ENCODE measurements at places on chromosomes 6 and 20.

DNA sequence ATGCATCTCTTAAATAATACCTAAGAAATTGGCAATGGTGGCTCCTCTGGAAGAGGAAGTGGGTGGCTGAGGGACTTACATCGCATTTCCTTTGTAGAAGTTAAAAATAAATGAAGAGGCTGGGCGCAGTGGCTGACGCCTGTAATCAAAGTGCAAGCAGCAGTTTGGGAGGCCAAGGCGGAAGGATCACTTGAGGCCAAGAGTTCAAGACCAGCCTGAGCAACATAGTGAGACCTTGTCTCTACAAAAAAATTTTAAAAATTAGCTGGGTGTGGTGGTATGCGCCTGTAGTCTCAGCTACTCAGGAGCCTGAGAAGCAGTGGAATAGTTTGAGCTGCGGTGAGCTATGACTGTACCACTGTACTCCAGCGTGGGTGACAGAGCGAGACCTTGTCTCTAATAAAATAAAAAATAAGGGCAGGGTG lies 12.2 kb upstream of the NCOA3 start:
- no peak for DNase-seq

DNA sequence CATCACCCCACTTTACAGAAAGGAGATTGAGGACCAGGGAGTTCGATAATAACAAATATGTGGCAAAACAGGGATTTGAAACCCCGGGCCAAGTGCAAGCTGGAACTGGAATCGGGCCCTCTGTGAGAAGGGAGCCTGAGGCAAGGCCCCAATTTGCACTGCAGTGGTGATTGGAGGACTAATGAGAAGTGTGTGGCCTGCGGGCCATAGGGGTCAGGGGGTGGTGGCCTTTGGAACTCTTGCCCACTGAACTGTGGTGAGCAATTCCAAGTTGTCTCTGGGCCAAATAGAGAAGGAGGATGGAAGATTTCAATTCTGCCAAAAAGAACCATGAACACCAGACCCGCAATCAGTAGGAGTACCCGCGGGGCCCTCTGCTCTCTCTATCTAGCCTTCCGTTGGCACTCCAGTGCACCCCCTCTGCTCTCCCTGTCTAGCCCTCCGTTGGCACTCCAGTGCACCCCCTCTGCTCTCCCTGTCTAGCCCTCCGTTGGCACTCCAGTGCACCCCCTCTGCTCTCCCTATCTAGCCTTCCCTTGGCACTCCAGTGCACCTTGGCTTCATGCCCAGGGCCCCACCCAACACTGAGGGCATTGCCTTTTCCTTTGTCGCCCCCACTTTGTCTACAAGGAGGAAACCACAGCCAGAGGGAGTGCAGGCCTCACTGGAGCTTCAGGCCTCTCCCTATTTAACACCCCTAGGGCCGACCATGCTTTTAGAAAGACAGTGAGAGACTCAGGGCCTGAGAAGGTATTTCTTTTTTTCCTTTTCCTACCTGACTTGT lies 6.0 kb upstream of the PTPRA start:
- no peak for DNase-seq

DNA sequence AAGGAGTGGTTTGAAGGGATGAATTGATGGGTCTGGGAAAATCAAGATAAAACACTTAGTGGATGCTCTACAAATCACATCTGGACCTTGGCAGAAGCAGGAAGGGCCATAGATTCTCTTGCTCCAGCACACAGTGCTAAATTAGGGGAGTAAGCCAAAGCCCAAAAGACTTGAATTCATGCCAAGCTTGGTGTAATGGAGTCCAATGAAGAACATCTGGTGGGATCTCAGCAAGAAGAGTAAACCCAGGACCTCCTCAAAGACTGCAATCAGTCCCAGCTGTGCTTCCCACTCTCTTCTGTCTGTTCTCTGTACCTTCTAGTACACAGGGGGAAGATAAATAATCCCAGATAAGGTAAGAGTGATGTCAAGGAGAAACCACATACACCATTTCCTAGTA lies 683.4 kb downstream of the RNF144B start:
- DNase-seq, result no peak

DNA sequence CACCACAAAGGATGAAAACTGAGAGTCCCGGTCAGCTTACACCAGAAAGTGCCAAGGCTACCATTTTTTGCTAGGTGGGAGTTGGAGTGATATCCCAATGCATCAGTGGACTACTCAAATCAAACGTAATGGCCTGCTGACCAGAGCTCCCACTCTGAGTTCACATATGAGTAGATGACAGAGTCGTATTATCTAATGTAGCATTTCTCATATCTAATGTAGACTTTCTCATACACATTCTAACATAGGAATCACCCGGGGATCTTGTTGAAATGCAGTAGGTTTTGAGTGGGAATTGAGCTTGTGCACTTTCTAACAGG lies 38.4 kb upstream of the FUCA2 start:
- no peak for DNase-seq

- DNase-seq, result no peak
These were observed 778 bp downstream of the MCCD1 start for GRCh38 chr6:31529329-31530150.

DNA sequence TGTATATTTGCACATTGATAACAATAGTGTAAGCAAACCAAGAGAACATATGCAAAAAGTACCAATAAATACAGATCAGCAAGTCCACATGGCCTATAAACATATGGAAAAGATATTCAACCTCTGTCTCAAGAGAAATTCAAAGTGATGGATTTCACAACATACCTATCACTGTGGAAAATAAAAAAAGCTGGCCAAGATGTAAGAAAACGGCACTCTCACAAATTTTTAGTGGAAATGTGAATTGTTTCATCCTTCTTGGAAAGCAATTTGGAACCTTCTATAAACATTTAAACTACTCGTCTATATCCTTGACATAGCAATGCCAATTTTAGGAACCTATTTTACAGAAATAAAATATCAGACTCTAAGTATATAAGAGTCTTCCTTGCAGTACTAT lies 559.8 kb downstream of the QKI start:
- no peak for DNase-seq

Measured in SHP77 (cell line).